MCF 10A (cell line): ENCODE measurements at places on chromosomes 16 and 17.

DNA sequence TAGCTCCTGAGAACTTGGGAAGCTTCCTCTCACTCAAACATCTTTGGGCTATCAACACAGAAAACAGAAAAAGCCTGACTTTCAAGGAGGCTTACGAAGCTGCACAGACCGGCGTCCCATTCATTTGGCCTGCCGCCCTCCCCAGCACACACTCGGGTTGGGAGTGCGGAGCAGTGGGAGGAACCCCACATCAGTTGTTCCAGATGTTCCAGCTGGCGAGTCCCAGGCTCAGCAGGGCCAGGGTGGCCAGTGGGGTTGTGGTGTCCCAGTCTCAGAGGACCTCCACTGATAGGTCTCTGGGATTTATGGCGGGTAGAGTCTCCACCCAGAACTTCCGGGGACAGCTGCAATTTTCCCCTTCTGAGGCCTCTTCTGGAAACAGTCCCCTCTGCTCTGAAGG is 43.1 kb upstream of the DLX4 start:
- H3K4me1 ChIP-seq = no peaks in the 10 kb centered on the region
- DNase-seq = no peak
- no peak overlapping the region for H3K27ac ChIP-seq
- H3K4me3 ChIP-seq = no peak overlapping the region

DNA sequence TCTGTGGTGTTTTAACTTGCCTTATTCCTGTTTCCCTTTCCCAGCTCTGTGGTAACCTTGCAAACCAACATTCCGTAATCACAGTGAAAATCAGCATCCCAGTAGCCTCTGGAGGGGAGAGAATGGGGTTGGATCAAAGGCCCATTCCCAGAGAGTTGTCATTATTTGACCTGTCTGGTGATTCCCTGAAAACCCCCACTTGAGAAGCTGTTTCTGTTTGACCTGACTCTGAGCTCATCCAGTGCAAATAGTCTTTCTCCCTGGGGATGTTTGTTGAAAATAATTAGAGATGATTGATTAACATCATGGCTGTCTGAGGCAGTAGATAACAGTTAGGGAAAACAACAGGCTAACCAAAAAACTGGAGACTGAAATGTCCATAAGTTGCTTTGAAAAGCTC is 3.0 kb downstream of the CACNG1 start:
- no peak overlapping the region for H3K27ac ChIP-seq
- H3K4me1 ChIP-seq = peaks cover 13% of the 10 kb centered on the region
- peaks cover 9% of the 10 kb centered on the region for H3K27me3 ChIP-seq
- H3K4me3 ChIP-seq = no peak overlapping the region
- DNase-seq = no peak
- no peaks in the 10 kb centered on the region for H3K36me3 ChIP-seq

- no peak overlapping the region for H3K27ac ChIP-seq
- DNase-seq = no peak
- no peak overlapping the region for H3K4me3 ChIP-seq
- H3K4me1 ChIP-seq = no peaks in the 10 kb centered on the region
Observed at GRCh38 chr17:55692276-55692675, 30.4 kb downstream of the TMEM100 start.

GRCh38 chr16:77250400-77250799 is 51.2 kb downstream of the SYCE1L start:
- no peak overlapping the region for H3K4me3 ChIP-seq
- DNase-seq = no peak
- no peaks in the 10 kb centered on the region for H3K27me3 ChIP-seq
- H3K4me1 ChIP-seq = no peaks in the 10 kb centered on the region

GRCh38 chr16:55489119-55489955 is 10.3 kb downstream of the MMP2 start:
- peaks cover 12% of the 10 kb centered on the region for H3K36me3 ChIP-seq
- H3K27ac ChIP-seq = no peak overlapping the region
- H3K4me1 ChIP-seq = peaks cover 5% of the 10 kb centered on the region
- no peak overlapping the region for H3K4me3 ChIP-seq
- DNase-seq = no peak
- H3K27me3 ChIP-seq = no peaks in the 10 kb centered on the region

DNA sequence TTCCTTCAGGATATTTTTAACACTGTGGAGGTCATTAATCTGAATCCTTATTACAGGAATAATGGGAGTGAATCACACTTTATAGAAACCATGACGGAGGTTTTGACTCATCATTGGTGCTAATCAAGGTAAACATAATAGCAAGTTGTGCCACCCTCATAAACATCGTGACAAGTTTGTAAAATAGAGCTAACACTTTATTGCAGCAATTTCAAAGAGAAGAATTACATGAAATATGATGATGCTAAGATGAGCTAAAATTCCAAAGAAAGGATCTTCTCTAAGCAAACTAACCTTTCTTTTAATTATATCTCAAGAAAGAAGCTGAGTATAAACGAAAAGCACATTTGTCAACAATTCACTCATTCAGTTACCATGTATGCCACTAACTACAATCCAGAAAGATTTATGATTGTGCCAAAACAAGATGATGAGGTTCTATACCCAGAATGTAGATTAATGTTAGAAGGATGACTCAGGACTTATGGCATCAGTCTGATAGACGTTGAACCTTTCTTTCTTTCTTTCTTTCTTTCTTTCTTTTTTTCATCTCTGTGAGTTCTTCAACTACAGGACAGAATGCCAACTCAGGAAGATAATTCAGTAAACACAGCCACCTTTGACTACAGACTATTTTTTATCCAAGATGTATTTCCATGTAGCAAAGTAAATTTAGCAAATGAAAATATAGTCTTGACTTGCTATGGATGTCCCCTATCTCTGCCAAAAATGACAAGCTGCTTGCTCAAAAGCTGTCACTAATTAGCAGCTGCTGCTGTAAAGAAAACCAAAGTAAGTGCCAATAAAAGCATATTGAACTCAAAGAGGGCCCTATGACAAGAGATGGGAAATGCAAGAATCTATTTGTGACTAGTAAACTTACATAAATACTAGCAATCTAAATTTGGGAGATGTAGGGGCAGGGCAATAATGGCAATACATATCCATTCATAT is 23.3 kb downstream of the STAT5B start:
- H3K36me3 ChIP-seq = no peaks in the 10 kb centered on the region
- H3K27me3 ChIP-seq = no peaks in the 10 kb centered on the region
- H3K4me3 ChIP-seq = no peak overlapping the region
- peaks cover 26% of the 10 kb centered on the region for H3K4me1 ChIP-seq

DNA sequence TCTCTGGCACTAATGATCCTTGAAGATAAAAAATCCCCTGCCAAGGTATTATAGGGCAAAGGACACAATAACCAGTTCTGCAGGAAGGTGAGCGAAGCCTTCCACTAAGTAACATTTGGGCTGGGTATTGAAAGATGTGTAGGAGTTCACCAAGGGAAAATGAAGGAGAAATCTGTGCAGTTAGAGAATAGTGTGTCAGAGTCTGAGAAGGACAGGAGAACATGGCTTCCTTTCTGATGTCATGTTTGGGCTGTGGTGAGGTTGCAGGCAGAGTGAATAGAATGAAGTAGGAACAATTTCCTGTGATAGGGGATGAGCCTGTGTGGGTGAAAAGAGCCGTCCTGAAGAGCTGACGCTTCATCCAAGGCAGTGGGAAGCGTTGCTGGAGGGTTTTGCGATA is 24.1 kb upstream of the CIITA start:
- no peaks in the 10 kb centered on the region for H3K36me3 ChIP-seq
- no peaks in the 10 kb centered on the region for H3K4me1 ChIP-seq
- H3K27ac ChIP-seq = no peak overlapping the region
- peaks cover 8% of the 10 kb centered on the region for H3K27me3 ChIP-seq
- no peak for DNase-seq

DNA sequence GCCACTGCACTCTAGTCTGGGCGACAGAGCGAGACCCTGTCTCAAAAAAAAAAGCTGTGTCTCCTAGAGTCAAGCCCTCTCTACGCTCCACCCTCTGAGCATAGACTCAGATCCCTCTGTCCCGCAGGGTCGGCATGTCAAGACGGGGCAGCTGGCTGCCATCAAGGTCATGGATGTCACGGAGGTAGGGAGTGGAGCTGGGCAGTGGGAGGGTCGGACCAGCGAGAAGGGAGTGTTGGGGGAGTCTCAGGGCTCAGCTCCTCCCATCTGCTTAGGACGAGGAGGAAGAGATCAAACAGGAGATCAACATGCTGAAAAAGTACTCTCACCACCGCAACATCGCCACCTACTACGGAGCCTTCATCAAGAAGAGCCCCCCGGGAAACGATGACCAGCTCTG is 18.5 kb upstream of the C17orf107 start:
- peaks cover 6% of the 10 kb centered on the region for H3K4me1 ChIP-seq
- DNase-seq = no peak
- H3K4me3 ChIP-seq = no peak overlapping the region

- H3K4me1 ChIP-seq = peaks cover 20% of the 10 kb centered on the region
- peaks cover 43% of the 10 kb centered on the region for H3K36me3 ChIP-seq
- no peaks in the 10 kb centered on the region for H3K27me3 ChIP-seq
- no peak for DNase-seq
Observed at GRCh38 chr17:80283116-80283852, 22.6 kb downstream of the RNF213 start.

GRCh38 chr16:81445966-81446906 is 1.6 kb downstream of the CMIP start:
- peak overlapping the region; percentile 93 for H3K27ac ChIP-seq
- H3K27me3 ChIP-seq = no peaks in the 10 kb centered on the region
- peaks cover 4% of the 10 kb centered on the region for H3K36me3 ChIP-seq
- H3K4me1 ChIP-seq = peaks cover 29% of the 10 kb centered on the region
- peak overlapping the region; percentile 99 for H3K4me3 ChIP-seq

DNA sequence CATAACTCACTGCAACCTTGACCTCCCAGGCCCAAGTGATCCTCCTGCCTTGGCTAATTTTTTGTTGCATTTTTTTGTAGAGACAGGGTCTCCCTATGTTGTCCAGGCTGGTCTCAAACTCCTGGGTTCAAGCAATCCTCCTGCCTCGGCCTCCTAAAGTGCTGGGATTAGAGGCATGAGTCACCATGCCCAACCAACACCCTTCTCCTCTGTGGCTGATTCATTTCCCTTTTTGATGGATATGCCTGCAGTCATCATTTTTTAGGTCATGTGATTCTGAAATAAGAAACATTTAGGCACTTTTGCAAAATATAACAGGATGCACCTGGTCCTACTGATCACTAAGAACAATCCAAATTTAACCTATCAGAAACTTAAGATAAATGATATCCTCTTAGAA is 44.0 kb upstream of the YPEL2 start:
- H3K36me3 ChIP-seq = no peaks in the 10 kb centered on the region
- H3K4me1 ChIP-seq = no peaks in the 10 kb centered on the region
- no peak overlapping the region for H3K27ac ChIP-seq

GRCh38 chr17:3735515-3735914 is 11.8 kb downstream of the HASPIN start:
- H3K27me3 ChIP-seq = no peaks in the 10 kb centered on the region
- no peak overlapping the region for H3K27ac ChIP-seq
- H3K4me3 ChIP-seq = no peak overlapping the region
- DNase-seq = no peak

DNA sequence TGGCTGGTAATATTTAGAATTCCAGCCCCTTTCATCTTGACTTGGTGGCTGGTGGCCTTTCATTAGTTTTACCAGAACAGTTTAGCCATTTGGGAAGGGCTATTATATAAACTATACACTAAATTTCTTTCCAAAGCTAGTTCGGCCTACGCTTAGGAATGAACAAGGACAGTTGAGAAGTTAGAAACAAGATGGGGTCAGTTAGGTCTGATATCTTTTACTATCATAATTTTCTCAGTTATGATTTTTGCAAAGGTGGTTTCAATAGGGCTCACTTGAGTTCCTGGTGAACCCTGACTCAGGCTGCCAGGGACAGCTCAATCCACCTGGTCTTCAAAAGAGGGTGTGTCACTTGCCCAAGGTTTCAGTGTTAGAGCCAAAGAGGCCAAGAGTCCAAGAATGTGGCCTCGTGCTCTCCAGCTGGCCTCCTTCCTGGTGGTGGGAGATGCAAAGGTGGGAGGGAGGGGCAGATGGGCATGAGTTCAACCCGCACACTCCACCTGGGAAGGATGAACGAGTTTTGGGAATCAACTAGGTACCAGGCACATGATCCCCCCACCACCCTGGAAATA is 4.0 kb upstream of the PHOSPHO1 start:
- H3K4me3 ChIP-seq = no peak overlapping the region
- no peaks in the 10 kb centered on the region for H3K4me1 ChIP-seq
- DNase-seq = no peak
- H3K36me3 ChIP-seq = no peaks in the 10 kb centered on the region

DNA sequence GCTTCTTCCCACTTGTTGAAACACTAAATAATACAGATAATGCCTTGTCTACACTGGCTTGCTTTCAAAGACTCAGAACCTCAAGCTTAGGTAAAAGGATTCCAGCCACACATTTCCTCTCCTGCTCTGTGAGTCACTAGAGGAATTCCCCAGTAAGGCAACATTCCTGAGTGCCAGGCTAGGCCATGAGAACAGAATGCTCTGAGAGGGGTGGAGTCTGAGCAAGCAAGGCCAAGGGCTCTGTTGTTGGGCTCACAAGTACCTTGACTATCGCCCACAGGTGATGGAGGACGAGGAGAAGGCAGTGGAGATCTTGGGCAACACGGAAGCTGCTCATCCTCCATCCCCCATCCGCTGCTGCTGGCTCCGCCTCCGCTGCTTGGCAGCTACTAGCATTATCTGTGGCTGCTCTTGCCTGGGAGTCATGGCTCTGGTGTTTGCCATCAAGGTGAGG is 6.7 kb upstream of the PHKG2 start:
- H3K27ac ChIP-seq = peak overlapping the region; percentile 85
- DNase-seq = peak; percentile 98
- H3K4me1 ChIP-seq = peaks cover 36% of the 10 kb centered on the region
- peak overlapping the region; percentile 89 for H3K4me3 ChIP-seq

GRCh38 chr16:49875806-49876715 is 20.1 kb upstream of the ZNF423 start:
- DNase-seq = no peak
- H3K36me3 ChIP-seq = no peaks in the 10 kb centered on the region
- H3K27ac ChIP-seq = no peak overlapping the region
- H3K4me1 ChIP-seq = no peaks in the 10 kb centered on the region
- no peak overlapping the region for H3K4me3 ChIP-seq

- no peak for DNase-seq
- no peak overlapping the region for H3K4me3 ChIP-seq
- H3K4me1 ChIP-seq = no peaks in the 10 kb centered on the region
- H3K27ac ChIP-seq = no peak overlapping the region
Observed at GRCh38 chr17:65895969-65896368, 296.0 kb downstream of the CEP112 start.

DNA sequence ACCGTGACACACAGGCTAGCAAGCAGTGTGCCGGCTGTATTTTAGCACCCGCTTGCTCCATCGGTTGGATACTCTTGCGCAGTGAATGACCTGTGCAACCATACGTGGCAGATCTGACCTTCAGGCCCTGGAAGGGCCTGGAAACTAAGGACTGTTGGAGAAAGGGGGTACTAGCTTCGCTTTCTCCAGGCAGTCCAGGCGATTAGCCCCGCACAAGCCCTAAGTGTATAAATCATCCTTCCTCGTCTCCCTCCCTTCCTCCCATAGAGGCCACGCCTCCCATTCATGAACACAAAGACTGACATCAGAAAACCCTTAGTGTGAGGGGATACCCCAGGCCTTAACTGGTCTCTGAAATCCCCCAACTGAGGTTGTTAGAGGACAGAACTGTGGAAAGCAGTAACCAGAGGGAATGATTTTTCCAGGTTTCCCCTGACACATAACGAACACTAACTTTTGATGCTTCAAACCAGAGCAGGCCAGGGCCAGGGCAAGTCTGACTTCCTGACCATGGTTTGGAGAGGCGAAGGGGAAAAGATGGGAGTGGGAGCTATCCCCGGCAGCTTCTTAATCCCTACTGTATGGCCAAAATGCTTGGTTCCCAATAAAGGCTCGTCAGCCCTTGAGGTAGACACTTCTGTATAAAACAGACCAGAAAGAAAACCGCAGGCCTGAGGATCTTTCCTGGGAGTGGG is 1.4 kb upstream of the DYNLL2 start:
- H3K36me3 ChIP-seq = peaks cover 9% of the 10 kb centered on the region
- H3K27ac ChIP-seq = no peak overlapping the region
- H3K4me3 ChIP-seq = no peak overlapping the region
- peaks cover 6% of the 10 kb centered on the region for H3K4me1 ChIP-seq
- H3K27me3 ChIP-seq = peaks cover 41% of the 10 kb centered on the region
- no peak for DNase-seq
